ENCODE measurements at places on chromosomes 2 and 18.

- DNase-seq: no peak
Measured at GRCh38 chr2:239585422-239585821, 184.6 kb upstream of the HDAC4 start.

DNA sequence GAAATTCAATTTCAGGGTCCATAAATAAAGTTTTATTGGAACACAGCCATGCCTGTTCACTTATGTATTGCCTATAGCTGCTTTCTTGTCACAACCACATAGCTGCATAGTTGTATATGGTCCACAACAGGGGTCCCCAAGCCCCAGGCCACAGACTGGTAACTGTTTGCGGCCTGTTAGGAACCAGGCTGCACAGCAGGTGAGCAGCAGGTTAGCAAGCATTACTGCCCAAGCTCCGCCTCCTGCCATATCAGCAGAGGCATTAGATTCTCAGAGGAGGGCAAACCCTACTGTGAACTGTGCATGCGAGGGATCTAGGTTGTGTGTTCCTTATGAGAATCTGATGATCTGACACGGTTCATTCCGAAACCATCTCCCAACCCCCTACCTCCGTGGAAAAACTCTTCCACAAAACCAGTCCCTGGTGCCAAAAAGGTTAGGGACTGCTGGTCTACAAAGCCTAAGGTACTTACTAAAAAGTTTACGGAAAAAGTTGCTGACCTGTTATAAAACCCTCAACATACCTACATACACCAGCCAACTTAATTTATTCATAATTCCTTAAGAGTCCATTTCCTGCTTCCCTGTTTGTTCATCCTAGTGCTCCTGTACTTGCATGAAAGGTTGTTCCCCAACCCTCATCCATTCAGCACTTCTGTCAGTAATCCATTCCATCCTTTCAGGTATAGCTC is 40.1 kb downstream of the NDUFAF7 start:
- no peak for DNase-seq

DNA sequence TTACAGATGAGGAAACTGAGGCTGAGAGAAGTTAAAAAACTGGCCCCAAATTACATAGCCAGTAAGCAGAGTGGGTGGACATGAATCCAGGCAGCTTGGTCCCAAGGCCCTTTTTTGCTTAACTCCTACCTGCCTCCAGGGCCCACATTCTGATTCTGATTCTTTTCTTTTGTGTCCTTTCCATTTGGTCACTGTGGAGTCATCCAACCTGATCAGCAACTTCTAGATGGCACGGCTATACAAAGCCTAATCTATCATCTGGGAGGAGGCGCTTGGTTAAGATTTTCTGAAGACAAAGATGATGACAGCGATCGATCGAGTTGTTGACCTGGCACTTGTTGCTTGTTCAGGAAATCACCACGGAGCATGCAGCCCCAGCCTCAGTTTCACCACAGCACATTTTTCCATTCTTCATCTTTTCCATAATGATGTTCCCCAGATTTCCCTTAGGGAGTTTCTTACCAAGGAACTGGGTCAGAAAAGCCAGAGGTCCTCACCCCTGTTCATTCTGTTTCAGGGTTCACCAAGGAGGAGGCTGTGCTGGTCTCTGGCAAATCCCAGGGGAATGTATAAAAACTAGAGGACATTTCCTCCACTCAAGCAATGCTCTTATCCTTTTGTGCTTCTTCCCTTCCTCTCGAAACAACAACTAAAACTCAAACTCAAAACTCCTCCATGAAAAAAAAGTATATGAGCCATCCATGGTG is 6.9 kb upstream of the IGFBP2 start:
- DNase-seq: no peak

- no peak for DNase-seq
Measured at GRCh38 chr18:28905509-28905908, 728.6 kb upstream of the CDH2 start.

GRCh38 chr2:168604252-168604651 is 148.2 kb downstream of the CERS6 start:
- DNase-seq: no peak

GRCh38 chr2:155663265-155663664 is 669.3 kb downstream of the NR4A2 start:
- DNase-seq: no peak

GRCh38 chr2:60447943-60448342 is 105.5 kb downstream of the BCL11A start:
- no peak for DNase-seq

- no peak for DNase-seq
Measured at GRCh38 chr2:110126906-110127305, 11.3 kb upstream of the MALL start.

- no peak for DNase-seq
Measured at GRCh38 chr2:138201286-138201685, 237.0 kb downstream of the HNMT start.

DNA sequence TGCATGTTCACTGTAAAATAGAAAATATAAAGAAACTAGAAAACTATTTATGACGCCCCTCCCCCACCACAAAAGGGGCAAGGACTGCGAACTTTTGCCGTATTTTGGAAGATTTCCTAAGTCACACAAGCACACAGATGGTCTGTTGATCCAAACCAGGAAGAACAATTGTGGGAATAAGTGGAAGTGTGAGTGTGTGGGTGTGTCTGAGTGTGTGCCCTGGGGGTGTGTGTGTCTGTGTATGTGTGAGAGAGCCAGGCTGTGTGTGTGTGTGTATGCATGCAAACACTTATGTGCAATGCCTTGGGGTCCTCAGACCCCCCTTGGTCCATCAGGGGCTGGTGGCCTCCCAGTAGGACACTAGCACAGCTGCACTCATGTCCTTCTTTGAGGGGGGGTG is 43.1 kb downstream of the HPCAL1 start:
- DNase-seq: no peak

DNA sequence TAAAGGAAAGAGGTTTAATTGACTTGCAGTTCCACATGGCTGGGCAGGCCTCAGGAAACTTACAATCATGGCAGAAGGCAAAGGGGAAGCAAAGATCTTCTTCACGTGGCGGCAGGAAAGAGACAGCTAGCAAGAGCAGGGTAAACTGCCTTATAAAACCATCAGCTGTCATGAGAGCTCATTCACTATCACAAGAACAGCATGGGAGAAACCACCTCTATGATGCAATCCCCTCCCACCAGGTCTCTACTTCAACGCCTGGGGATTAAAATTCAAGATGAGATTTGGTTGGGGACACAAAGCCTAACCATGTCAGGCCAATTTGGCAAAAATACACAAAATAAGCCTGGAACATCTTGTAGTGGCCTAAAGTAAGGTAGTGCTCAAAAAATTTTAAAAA is 152.6 kb downstream of the COL6A3 start:
- no peak for DNase-seq

- no peak for DNase-seq
Measured at GRCh38 chr2:152583512-152584229, 133.6 kb downstream of the PRPF40A start.

DNA sequence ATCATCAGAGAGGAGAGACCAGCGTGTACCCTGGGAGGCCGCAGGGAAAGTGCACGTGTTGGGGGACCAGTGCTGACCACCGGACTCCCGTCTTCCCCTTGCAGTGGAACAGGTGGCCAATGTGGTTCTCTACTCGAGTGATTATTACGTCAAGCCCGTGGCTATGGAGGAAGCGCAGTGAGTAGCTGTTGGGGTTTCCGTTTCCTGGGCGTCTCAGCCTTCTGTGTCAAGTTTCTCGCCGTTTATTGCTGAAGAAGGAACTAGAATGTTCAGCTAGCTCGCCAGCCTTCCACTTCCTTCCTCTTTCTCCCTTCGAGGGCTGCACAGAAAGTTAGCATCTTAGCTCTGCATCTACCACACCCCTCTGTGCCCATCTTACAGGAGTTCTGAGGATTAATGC is 22.8 kb upstream of the DGKD start:
- no peak for DNase-seq

DNA sequence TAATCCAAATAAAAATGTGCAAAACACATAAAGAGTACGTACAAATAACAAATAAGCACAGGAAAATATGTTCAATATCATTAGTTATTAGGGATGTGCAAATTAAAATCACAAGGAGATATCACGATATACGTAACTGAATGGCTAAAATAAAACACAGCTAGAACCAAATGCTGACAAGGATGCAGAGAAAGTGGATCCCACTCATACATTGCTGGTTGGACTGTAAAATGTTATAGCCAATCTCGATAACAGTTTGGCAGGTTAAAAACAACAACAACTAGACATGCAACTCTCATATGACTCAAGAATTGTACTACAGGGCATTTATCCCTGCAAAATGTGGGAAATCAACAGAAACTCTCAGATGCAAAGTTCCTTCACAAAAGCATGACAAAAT is 553.9 kb downstream of the ADCYAP1 start:
- no peak for DNase-seq

- DNase-seq: no peak
Measured at GRCh38 chr2:178881075-178881474, 73.9 kb upstream of the TTN start.

DNA sequence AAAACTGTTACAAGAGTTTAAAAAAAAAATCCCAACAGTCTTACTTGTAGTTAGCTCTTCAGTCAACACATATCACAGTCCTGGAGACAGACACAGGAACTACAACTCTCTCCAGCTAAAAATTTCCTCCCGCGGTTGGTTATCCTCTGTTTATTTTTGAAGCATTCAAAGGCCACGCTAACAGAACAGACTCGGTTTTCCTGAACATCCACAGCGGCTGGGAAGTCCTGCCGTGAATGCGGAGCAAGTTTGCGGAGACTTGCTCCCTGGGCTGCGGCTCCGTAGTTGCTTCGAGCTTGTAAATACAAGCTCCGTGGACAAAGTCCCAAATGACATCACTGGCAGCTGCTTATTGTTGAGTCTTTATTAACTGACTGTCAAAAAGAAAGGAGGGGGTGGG is at the start of gene NCKAP5:
Gene NCKAP5 (minus strand): TSS at position 292 of the 400 bp plus-strand sequence. CDS start 50,937 bp downstream, outside the sequence.
- DNase-seq: no peak

DNA sequence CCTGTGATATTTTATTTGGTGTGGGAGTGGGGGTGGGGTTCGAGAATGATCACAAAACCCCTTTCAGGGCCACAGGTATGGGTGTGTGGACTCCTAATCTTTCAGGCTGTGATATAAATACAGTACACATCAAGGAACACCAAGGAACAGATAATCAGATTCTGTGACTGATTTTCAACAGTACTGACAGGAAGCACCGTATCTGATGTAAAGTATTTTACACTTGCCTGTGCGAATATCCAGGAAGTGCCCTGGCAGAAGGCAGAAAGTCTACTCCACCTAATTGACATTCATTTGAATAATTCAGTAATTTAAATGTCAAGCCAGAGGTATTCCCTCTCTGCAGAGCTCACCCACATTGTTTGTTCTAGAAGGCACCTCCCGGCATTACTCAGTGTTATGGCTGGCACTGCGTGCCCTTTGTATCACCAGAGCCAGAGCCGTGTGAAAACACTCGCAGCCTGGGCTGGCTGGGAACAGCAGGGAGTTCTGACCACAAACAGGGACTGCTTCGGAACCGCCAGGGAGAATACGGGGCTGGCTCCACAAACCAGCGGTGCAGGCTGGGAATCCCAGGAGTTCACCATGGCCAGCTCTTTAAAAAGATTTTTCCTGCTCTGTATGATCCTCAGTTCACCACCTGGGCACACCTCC is 91.8 kb downstream of the ACVR1 start:
- no peak for DNase-seq

DNA sequence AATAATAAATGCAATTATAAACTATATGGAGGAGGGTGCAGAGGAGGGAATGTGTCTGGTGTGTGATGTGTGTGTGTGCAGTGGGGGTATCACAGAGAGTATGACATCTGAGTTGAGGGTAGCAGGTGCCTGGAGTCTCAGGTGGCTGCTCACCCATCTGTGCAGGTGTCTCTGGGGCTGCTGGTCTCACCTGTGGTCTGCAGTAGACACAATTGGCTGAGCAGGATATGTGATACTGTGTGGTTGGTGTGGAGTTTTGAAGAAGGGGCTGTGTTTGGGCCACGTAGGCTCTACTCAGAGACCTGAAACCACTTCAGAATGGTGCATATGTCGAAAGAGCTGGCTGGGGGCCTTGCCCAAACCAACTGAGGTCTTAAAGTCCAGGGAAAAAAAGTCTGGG is 17.0 kb downstream of the FABP1 start:
- no peak for DNase-seq

DNA sequence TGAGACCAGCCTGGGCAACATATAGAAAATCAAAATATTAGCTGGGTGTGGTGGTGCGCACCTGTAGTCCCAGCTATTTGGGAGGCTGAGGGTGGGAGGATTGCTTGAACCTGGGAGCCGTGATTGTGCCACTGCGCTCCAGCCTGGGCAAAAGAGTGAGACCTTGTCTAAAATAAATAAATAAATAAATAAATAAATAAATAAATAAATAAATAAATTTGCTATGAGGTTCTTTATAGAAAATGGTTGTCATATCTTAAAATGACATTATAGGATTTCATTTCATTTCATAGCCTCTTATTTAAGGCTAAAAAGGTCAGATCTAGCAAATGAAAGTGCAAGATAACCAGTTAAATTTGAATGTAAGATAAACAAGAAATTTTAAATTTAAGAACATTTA is 193.0 kb downstream of the NAPG start:
- DNase-seq: no peak
